ENCODE measurements at places on chromosomes 6 and 20.

GRCh38 chr6:157335829-157336228, 12.5 kb upstream of the TMEM242 start:
- DNase-seq: no peak

DNA sequence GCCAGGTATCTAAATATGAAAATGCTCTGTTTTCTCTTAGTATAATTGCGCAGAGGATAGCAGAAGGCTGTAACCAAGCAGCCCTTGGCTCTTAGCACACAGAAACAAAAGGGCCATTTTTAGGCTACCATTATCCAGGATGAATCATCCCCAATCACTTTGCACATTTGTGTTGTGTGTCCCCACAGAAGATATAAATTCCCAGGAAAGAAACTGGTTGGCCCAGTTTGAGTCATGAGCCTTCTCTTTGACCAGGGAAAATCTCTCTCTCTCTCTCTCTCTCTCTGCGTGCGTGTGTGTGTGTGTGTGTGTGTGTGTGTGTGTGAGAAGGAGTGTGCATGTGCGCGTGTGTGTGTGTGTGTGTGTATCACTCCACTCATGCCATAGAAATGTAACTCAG, 178.5 kb downstream of the FRK start:
- DNase-seq: no peak

DNA sequence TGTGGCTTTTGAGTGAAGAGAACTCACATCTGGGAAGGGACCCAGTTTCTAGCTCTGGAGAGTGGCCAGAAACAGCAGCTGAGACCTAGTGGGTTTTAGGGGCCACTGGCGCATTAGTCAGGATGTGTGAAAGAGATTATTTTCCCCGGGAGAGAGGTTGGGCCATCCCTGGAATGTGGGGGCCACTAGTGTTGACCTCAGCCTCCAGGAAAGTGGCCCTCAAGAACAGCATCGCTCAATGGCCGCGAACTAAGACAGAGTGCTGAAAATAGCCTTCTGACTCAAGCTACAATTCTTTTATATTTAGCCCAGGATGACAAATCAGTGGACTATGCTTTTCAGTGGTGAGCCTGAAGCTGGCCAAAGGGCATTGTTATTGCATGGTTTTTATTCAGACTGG, 210.4 kb upstream of the RNF24 start:
- peak; percentile 99 for DNase-seq

DNA sequence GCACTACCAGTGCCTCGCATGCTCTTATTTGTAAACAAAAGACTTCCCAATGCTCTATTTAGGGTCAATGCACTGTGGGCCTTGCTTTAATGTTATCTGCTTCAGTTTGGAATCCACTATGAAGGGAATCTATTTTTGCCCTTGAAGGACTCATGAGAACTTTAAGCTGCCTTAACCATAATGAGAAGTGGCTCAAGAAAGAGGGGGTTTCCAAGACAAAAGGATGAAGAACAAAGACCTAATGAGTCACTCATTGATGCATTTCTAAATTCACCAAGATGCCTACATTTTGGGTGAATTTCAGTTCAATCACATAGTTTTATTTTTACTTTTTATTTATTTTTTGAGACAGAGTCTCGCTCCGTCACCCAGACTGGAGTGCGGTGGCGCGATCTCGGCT, 228.2 kb downstream of the LY86 start:
- no peak for DNase-seq

- DNase-seq: peak; percentile 56
Observed at GRCh38 chr20:51275826-51276225, 252.9 kb upstream of the KCNG1 start.

DNA sequence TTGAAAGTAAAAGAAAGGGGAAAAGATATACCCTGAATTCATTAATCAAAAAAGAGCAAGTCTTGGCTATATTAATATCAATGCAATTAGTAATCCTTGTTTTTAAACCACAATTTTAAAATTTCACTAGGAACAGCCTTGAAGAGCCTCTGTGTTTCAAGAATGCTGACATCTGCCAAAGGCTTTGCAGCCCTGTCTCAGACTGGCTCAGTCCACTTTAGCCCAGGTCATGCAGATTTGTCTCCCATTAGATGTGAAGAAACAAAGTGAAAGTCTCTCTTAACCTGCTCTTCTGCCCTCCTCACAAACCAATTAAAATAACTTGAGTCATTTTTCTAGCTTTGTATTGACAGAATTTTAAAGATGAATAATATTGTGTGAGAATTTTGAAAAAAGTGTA, 102.7 kb upstream of the CARMIL1 start:
- DNase-seq: no peak

GRCh38 chr6:127436578-127437110, 22.5 kb downstream of the KIAA0408 start:
- no peak for DNase-seq
